Fibroblast of skin of back (primary cell): ENCODE measurements at places on chromosomes 6 and 20.

DNA sequence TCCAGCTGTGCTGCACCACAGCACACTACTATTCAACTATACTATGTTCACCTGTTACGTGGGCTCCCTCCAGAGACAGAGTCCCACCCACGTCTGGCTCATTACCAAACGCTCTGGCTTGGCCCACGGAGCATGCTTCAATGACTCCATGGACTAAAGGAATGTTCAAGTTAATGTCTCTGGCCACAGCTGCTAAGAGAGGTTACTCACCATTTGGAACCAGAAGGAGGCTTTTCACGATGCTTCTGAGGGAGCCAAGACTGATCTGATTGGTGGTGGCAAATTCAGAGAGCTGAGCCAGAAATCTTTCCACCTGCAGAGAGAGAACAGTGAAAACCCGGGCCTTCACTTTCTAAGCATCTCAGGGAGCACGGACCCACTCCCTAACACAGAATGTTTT is 15.6 kb downstream of the COMMD7 start:
- peak; percentile 58 for DNase-seq

DNA sequence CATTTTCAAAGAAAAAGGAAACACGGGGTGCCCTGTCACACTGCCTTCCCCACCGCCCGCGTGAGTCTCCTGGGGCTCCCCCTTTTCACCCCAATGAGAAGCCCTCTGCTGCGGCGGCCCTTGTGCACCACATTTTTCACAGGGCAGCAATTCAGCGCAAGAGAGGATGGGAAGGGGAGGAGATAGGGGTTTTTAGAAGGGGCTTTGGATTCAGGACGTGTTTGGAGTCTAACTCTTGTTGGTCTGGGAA is 726 bp upstream of the ARFGEF3 start:
- DNase-seq, result no peak

- no peak for DNase-seq
Measured at GRCh38 chr6:130858498-130859160, 31.4 kb downstream of the SMLR1 start.

GRCh38 chr6:53290537-53291510 is 57.9 kb downstream of the ELOVL5 start:
- no peak for DNase-seq

DNA sequence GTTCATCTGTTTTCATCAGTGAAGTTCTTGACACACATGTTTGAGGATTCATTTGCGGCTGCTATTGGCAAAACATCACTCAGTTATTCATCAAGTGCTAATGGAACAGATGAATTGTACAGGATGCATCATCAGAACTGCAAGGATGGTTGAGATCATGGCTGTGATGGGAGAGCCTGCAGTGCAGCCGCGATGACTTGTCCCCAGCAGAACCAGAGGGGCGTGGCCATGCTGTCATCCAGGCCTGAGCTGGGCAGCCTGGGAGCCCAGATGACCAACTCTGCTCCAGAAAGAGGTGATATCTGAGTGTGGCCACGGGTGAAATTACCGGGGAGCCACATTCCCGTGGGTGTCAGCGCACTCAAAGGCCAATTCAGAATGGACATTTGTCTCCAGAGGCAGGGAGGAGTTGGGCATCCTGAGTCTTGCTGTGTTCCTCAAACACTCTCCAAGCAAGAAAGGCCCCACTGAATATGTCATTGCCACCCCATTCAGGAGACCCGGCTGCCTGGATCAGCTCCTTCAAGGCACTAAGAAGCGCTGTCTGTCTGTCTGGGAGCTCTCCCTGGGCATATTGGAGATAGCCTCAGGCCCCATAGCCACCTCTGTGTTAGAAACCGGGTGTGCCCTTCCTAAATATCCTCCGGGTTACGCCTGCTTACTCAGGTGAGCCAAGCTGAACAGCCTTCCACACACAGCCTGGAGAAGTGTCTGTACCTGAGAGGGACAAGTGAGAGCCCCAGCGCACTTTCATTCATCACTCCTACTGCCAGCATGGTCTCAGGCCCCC is 66.7 kb downstream of the SYNDIG1 start:
- peak; percentile 56 for DNase-seq

DNA sequence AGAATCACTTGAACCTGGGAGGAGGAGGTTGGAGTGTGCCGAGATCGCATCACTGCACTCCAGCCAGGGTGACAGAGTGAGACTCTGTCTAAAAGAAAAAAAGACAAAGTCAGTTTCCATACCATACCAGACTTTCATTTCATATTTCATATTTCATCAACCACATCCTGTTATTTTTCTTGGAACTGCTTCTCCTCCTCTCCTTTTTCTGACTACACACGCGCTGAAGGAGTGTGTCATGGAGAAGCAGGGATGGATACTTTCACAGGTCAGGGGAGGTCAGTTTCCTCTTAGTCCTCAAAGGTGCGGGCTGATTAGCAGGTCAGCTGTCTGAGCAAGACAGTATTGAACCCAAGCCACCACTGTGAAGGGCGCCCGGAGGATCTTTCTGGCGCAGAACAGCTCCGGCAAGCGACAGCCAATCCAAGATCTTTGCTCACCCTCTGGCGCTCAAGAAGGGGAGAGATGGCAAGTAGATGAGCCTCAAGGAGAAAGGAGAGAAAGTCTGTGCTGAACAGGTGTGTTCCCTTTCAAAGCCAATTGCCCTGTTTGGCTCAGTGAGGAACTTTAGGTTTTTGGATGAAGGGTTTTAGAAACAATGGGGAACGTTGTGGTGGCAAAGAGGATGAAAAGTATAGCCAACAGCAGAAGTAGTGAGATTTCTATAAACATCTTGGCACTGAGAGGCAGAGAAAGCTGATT is 18.9 kb upstream of the SYNJ2 start:
- peak; percentile 96 for DNase-seq

DNA sequence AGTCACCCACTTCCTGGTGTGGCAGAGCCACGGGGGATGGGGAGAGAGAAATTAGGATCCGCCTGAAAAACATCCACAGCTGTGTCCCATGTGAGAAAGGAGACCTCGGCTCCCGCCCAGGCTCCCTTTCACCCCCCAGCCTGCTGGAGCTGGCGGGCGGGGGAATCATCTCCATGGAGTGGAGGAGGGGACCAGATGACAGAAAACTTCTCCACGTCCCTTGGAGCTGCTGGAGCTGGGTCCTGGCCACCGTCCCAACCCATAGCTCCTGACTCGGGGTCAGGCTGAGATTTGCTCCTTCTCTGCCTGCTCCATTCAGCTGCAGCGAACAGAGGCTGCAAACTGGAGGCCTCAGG is 113.8 kb downstream of the CEBPB start:
- peak; percentile 76 for DNase-seq

- peak; percentile 75 for DNase-seq
Measured at GRCh38 chr6:31497531-31498476, at the start of gene MICB. Gene MICB, plus strand, starts transcription at chr6:31498145. Its CDS starts 49 bp downstream, at chr6:31498194.

DNA sequence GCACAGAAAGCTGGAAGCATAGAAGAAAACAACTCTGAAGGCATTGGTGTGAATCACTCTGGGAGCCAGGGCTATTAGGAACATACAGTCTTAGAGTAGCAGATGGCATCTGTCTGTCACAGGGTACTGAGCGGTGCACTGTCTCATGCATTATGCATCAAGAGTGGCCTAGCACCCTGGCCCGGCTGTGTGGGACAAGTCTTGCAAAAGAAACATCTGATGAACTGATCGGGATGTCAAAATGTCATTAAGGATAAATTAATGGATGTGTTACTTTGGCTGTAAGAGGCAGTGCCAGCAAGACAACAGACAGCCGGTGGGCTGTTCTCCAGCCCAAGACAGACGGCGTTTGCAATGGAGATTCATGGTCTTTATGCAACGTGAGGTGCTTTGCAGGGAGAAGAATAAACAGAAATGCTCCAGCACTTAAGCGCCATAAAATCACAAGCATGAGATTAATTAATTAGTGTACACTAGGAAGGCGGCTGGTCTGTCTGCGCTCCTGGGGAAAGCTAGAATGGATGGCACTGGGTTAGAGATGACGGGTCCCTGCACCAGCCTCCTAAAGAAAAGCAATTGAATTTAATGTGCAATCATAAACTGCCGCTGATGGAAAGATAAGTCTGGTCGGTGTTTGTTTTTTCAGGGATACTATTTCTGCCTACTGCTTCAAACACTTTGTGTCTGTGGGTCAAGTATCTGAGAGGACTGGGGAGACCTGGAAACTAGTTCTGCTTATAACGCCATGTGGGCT is 600.6 kb upstream of the CHD6 start:
- no peak for DNase-seq

- no peak for DNase-seq
Measured at GRCh38 chr6:119334535-119335264, 14.9 kb downstream of the MAN1A1 start.

DNA sequence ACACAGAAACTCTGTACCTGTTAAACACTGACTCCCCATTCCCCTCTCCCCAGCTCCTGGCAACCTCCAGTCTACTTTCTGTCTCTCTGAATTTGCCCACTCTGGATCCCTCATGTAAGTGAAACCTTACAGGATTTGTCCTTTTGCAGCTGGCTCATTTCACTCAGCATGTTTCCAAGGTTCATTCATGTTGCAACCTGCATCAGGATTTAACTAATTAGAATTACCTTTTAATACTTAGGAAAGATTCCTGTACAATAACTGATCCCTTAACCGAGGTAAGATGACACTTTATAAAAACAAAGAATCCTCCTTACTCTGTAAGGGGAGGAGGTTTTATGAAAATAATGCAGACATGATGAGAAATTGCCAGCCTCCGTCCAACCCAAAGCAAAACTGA is 113.1 kb upstream of the MTHFD1L start:
- DNase-seq, result peak; percentile 12

- no peak for DNase-seq
Measured at GRCh38 chr6:159017757-159018559, 18.0 kb upstream of the RSPH3 start.

DNA sequence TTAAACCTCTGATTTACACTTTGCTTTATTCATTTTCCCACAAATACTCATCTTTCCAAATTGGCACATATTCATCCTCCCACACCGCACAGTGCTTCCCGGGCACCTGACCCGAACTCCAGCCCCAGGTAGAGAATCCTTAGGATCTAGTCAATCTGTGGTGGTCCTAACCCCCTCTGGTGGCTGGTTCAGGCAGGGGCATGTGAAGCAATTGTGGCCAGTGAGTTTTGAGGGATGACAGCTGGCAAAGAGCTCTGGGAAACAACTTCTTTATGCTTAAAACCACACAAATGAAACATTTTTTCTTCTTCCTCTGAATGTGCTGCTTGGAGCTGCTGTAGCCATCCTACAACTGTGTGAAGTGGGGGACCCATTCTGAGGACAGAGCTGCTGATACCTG is 54.7 kb downstream of the ELOVL5 start:
- peak; percentile 11 for DNase-seq

GRCh38 chr6:158819977-158820622 is 932 bp upstream of the EZR start:
- no peak for DNase-seq

- DNase-seq, result peak; percentile 36
Measured at GRCh38 chr6:136685540-136686108, 106.7 kb downstream of the MAP3K5 start.

GRCh38 chr6:9921366-9921765 is 493.5 kb downstream of the TFAP2A start:
- no peak for DNase-seq

DNA sequence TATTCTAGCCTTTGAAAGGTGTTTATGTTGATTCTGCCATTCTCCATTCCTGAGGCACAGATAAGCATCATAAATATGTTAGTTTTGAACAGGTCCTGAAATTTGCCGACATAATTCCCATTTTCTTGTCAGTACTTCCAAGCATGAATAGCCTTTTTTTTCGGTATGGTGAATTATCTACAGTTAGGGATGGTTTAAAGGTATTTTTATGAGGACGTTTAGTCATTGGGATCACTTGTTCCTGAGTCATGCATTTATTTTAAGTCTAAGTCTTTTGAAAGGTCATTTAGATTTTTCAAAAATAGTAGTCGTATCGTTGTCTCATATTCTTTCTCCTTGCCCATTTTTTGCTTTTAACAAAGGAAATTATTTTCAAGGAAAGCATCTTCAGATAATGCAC is 98.7 kb downstream of the PHACTR3 start:
- DNase-seq, result no peak

- DNase-seq, result no peak
Measured at GRCh38 chr6:22023937-22024336, 272.9 kb downstream of the PRL start.

- DNase-seq, result no peak
Measured at GRCh38 chr6:51396583-51396982, 577.9 kb downstream of the TFAP2B start.

DNA sequence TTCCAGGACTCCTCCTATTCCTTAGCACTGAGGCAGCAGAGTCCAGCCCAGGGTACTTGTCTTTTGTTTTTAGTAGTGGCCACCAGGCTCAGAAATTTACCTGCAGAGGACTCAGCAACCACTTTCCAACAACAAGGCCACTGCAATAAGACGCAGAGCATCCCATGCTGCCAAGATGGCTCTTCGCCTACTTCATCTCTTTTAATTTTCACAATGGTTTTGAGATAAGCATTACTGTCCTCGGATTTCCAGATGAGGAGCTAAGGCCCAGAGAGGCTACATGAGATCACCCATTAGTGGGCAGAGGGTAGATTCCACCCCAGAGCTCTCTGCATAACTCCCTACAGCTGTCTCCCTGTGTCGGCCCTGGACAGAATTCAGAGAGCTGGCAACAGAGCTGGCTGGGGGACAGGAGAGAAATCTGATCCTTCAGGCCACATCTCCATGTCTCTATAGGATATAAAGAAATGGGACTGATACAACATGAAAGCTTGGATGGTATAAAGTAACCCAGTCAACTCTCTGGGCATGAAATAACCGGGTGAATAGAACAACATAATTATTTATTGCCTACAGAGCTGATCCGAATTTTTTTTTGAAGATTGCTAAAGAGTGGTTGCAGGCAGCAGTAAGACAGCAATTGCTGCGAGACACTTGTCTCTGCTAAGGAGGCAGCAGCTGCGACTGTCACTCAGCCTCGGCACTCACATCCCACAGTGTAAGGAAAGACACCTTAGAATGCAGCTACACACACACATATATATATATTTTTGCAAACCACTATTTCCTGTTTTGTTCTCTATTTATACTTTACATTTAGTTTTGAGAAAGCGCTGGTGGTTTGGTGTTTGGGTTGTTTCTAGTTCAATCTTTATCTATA is 37.2 kb downstream of the SCML4 start:
- DNase-seq, result no peak

DNA sequence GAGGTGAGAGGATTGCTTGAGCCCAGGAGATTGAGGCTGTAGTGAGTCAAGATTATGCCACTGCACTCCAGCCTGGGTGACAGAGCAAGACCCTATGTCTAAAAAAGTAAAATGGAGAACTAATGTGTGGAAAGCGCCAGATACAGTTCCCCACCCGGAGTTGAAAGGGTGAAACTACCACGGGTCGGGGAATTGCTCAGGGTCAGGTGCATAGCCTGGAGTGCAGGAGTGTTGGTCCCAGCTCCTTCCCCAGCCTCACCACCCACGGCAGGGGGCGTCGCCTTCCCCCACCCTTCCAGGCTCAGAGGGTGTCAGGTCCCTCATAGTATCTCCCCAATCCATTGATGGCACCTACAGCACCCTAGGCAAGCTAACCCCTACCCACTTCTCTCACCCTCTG is 26.1 kb downstream of the C20orf203 start:
- DNase-seq, result no peak

- DNase-seq, result no peak
Measured at GRCh38 chr6:125637207-125637606, 112.2 kb upstream of the HEY2 start.

- no peak for DNase-seq
Measured at GRCh38 chr6:163370464-163371117, 43.9 kb upstream of the QKI start.

GRCh38 chr20:56941101-56941686 is 312.1 kb downstream of the TFAP2C start:
- no peak for DNase-seq

GRCh38 chr6:150891888-150892485 is 26.5 kb downstream of the MTHFD1L start:
- peak; percentile 71 for DNase-seq
